NCI-H774 (cell line): ENCODE measurements at places on chromosomes 12 and 14.

GRCh38 chr14:102602421-102603292 lies 10.2 kb downstream of the RCOR1 start:
- no peak for DNase-seq

- DNase-seq = no peak
Measured at GRCh38 chr12:118259079-118259478, 113.6 kb downstream of the TAOK3 start.

DNA sequence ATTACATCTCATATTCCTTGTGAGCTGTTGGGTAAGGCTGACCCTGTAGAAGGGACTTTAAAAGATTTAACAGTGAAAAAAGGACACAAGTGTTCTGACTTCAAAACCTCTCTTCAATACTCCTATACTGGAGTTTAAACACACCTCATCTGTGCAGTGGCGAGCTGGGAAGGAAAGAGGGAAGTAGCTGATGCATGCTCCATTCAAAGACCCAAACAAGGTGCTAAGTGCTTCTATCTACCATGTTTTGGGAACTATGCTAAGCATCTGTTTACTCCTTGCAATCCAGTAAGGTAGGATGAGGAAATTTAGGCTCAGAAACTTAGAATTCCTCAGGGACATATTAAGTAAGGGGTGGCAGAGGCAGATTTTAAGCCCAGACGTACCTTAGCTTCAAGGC lies 16.4 kb upstream of the DNM1L start:
- no peak for DNase-seq

DNA sequence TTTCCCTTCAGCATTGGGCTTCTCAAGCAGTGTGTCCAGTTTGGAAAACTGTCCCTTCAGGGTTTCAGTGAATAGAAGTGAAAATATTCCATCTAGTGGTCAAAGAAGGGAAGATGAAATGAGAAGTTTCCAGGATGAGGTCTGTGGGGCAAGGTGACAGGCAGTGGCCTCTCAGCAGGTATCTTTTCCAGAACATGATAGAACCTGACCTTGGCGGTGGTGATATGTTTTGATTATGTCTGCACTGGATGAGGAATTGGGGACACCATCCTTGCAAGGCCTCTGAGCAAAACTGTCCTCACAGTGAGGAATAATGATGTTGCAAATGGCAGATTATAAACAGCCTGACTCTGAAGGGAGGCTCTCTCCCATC lies 4.7 kb downstream of the GPX2 start:
- DNase-seq = no peak

DNA sequence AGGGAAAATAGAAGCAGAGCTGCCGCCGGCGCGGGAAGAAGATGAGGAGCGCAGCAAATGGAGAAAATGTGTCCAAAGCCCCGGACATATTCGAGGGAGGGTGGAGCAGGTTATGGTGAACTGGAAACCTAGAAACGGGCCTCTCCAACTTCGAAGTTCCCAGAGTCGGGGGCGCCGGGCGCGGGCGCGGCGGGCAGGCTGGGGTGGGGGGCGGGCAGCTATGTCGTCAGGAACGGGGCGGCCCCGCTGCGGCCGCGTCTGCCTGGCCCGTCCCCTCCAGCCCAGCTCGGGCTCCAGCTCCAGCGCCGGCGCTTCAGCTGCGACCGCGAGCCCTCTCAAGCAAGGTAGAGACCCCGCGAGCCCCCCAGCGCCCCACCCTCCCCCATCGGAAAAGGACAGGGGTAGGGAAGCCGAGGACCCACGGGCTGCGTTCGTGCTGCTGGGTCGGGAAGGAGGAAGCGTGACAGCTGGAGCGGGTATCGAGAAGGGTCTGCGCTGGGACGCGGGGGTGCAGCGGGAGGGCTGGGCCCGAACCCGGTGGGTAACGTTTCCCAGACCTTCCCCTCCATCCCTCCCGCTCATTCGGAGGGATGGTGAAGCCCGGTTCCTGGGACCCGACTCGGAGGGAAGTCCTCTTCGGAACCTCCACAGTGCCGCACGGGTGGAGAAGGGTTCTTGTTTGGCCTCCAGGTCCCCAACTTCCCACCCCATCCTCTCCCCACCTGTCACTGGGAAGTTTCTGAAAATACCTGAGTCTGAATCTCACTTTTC lies 1.0 kb downstream of the DGKA start:
- DNase-seq = peak; percentile 8

- no peak for DNase-seq
Measured at GRCh38 chr12:110310763-110311162, 29.7 kb downstream of the ATP2A2 start.

- no peak for DNase-seq
Measured at GRCh38 chr12:97211416-97211930, 251.1 kb upstream of the RMST start.

GRCh38 chr12:114864837-114865551 lies 181.0 kb upstream of the TBX3 start:
- no peak for DNase-seq
